ENCODE measurements at places on chromosomes 7 and 10. TPM values are rescaled to one million over a fixed set of nuclear protein-coding genes. Genes with fewer than 3 reads are reported as not detected.

- H3K27me3 ChIP-seq, result peaks cover 53% of the 10 kb centered on the region
- DNase-seq, result peak; percentile 22
- H3K27ac ChIP-seq, result no peak overlapping the region
- peaks cover 4% of the 10 kb centered on the region for H3K4me1 ChIP-seq
Measured at GRCh38 chr10:125164421-125164820, 4.1 kb upstream of the CTBP2 start.

- no peak for DNase-seq
- no peak overlapping the region for H3K27ac ChIP-seq
- H3K4me1 ChIP-seq, result peaks cover 4% of the 10 kb centered on the region
- no peak overlapping the region for H3K4me3 ChIP-seq
- H3K36me3 ChIP-seq, result no peaks in the 10 kb centered on the region
- H3K27me3 ChIP-seq, result no peaks in the 10 kb centered on the region
Measured at GRCh38 chr7:40720416-40720815, 585.6 kb downstream of the SUGCT start.

POU6F2 gene
- 10.0 TPM for total RNA-seq

DNA sequence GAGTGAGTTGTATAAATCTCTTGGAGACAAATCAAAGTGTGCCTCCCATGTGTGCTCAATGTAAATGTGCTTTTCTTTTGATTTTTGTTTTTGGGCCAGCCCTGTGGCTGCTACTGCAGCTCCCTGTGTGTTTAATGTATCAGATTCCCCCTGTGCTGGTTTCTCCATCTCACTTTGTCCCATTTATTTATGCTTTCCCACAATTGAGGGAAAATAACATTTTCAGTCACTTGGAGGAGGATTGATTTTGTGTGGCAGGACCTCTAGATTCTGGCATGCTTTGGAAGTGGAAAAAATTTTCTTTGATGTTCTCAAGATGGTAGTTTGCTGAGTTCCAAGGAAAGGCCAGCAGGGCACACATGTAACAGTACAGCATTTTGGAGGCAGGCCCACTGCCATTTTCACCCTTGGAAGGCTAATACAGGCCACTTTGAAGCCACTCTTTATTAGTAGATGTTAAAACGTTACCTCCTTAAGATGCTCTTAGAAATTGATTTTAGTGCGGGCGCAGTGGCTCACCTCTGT lies 323.6 kb downstream of the BICC1 start:
- H3K27ac ChIP-seq, result no peak overlapping the region
- no peaks in the 10 kb centered on the region for H3K27me3 ChIP-seq
- H3K4me1 ChIP-seq, result no peaks in the 10 kb centered on the region
- no peaks in the 10 kb centered on the region for H3K36me3 ChIP-seq
- H3K4me3 ChIP-seq, result no peak overlapping the region
- DNase-seq, result no peak

LRRC27 gene
- total RNA-seq, result 17.8 TPM

GRCh38 chr10:127036987-127037386 lies 131.8 kb downstream of the DOCK1 start:
- H3K4me3 ChIP-seq, result no peak overlapping the region
- no peaks in the 10 kb centered on the region for H3K4me1 ChIP-seq
- H3K27me3 ChIP-seq, result no peaks in the 10 kb centered on the region
- H3K27ac ChIP-seq, result no peak overlapping the region
- DNase-seq, result no peak
- H3K36me3 ChIP-seq, result peaks cover 67% of the 10 kb centered on the region

CFAP69 gene
- total RNA-seq, result 6.6 TPM

CNPY1 gene
- not detected for total RNA-seq

DNA sequence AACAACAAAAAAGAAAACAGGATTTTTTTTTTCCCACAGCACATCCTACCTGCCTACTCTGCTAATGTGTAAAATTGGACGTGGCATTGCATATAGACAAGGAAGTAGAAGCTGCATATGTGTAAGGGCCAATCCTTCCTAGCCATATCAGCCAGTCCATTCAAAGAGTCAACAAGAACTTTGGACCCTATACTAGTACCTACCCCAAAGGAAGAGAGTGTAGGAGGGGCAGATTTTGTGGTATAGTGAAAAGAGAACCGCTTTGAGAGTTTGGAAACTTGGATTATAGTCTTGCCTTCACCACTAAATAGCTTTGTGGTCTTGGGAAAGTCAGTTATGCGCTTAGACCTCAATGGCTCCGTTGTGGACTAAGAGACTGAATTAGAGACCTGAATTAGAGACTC lies 12.1 kb upstream of the MCU start:
- H3K27ac ChIP-seq, result no peak overlapping the region
- DNase-seq, result no peak
- H3K27me3 ChIP-seq, result no peaks in the 10 kb centered on the region
- no peaks in the 10 kb centered on the region for H3K4me1 ChIP-seq

FAM25G gene
- not detected for total RNA-seq

- no peaks in the 10 kb centered on the region for H3K36me3 ChIP-seq
- H3K27ac ChIP-seq, result no peak overlapping the region
- peaks cover 3% of the 10 kb centered on the region for H3K4me1 ChIP-seq
- H3K4me3 ChIP-seq, result no peak overlapping the region
Measured at GRCh38 chr10:84317174-84317573, 11.2 kb upstream of the CCSER2 start.

CPA1 gene
- not detected for total RNA-seq

GRM3 gene
- total RNA-seq, result 1.7 TPM

DNA sequence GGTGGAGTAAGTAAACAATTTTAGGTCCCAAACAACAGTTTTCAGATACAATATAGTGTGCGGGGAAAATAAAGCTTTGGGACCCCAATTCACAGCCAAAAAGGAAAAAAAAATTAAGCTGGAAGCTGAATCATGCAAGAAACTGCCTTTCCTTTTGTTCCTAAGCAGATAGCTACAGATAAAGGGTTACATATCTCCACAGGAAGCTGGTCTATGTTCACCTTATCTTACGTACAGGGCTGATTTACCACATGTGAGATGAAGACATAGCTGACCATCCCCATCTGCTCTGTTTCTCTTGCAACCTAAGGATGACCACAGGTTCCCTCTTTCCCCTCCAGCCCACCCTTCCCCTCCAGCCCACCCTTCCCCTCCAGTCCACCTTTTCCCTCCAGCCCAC lies 14.2 kb upstream of the PFKP start:
- no peak overlapping the region for H3K27ac ChIP-seq
- no peaks in the 10 kb centered on the region for H3K4me1 ChIP-seq

TRIL gene
- 0.77 TPM for total RNA-seq

- H3K4me3 ChIP-seq, result no peak overlapping the region
- H3K4me1 ChIP-seq, result no peaks in the 10 kb centered on the region
- no peaks in the 10 kb centered on the region for H3K27me3 ChIP-seq
- no peaks in the 10 kb centered on the region for H3K36me3 ChIP-seq
- no peak for DNase-seq
Measured at GRCh38 chr10:128553755-128554154, 427.5 kb upstream of the MKI67 start.

DNA sequence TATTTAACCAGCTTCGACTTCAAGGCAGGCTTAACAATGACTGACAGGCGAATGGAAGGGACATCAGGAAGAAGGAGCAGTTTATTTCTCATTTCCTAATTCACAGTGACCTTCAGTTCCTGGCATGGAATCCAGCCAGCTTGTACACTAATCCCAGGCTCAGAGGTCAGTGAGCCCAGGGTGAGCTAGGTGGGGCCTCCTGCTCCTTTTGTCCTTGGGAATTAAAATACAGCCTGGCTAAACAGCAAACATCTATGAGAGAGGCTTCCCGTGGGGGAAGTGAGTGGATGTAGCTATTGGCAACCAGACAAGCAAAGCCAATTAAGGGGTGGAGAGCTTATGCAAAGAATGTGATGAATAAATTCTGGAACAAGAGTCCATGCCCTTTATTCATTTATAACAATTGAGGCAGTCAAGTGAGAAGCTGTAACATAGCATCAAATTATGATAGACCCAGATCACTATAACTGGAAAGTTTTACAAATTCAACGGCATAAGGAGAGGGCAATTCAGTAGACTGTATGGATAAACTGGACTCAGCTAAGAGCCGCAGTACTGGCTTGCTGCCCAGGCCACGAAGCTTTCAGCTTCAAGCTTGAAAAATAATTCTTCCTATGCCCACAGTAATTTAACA lies 57.1 kb downstream of the STK17A start:
- no peak overlapping the region for H3K4me3 ChIP-seq
- H3K27me3 ChIP-seq, result no peaks in the 10 kb centered on the region
- H3K36me3 ChIP-seq, result peaks cover 51% of the 10 kb centered on the region

- no peaks in the 10 kb centered on the region for H3K4me1 ChIP-seq
- no peak for DNase-seq
- H3K4me3 ChIP-seq, result no peak overlapping the region
- H3K27ac ChIP-seq, result no peak overlapping the region
Measured at GRCh38 chr10:4673279-4674040, 152.5 kb upstream of the AKR1E2 start.

GRCh38 chr10:99279626-99280111 lies 44.0 kb upstream of the HPSE2 start:
- no peak overlapping the region for H3K4me3 ChIP-seq
- no peaks in the 10 kb centered on the region for H3K36me3 ChIP-seq

GRCh38 chr10:125691160-125691981 lies 8.4 kb upstream of the TEX36 start:
- no peak overlapping the region for H3K4me3 ChIP-seq
- H3K4me1 ChIP-seq, result no peaks in the 10 kb centered on the region
- no peak overlapping the region for H3K27ac ChIP-seq
- H3K27me3 ChIP-seq, result peaks cover 3% of the 10 kb centered on the region

DNA sequence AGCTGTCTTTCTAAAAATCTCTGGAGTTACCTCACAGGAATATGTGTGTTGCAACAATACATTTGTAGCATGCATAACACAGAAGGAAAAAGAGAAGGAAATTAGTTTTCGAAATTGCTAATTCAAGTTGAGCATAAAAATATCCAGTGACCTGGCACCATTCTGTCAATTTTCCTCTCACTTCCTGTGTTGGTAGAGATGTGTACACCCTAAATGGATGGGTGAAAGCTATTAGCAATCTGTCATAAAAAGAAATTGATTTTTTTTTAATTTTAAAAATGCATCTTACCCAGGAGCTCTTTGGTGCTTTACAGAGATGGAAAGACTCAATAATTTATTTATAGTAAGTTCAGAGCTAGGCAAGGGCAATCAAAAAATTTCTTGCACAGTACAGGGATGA lies 333.3 kb upstream of the TMEM229A start:
- no peaks in the 10 kb centered on the region for H3K27me3 ChIP-seq
- H3K4me1 ChIP-seq, result no peaks in the 10 kb centered on the region
- no peaks in the 10 kb centered on the region for H3K36me3 ChIP-seq
- H3K4me3 ChIP-seq, result no peak overlapping the region

GRCh38 chr7:157090485-157091165 lies 48.1 kb upstream of the UBE3C start:
- no peaks in the 10 kb centered on the region for H3K36me3 ChIP-seq
- H3K27me3 ChIP-seq, result no peaks in the 10 kb centered on the region
- no peak overlapping the region for H3K4me3 ChIP-seq
- peak; percentile 31 for DNase-seq
- no peaks in the 10 kb centered on the region for H3K4me1 ChIP-seq
